ENCODE measurements at places on chromosomes 6 and 20.

DNA sequence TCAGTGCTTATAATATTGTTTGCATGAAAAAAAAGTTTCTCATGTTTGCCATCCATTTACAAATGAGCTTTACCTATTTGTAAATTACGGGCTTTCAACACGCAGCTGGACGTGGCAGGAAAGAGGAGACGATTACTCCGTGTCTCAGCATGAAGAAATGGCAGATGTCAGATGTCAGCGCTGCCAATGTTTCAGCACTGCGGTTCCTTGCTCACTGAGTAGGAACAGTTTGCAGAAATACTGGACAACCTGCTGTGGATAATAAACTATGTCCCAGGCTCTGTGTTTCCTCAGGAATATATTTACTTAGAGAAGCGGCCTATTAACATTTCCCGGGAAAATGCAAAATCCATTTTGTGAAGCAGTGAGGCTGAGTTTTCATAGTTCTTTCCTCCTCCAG lies 22.7 kb downstream of the RAMACL start:
- DNase-seq: peak; percentile 77

DNA sequence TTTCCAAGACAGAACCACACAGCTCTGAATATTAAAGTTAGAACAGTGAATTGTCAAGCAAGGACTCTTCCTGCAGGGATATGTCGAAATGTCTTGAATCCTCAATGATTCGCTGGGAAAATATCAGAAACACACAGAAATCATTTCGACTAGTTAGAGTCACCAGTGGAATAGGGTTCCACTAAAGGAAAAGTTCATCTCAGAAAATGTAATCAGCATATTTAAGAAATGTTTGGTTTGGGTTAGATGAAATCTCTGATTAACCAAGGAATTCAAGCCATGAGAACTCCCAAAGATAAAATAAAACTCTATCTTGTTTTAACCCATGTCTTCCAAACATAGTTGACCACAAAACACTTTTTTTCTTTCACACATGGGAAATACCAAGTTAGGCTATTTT lies 621.0 kb upstream of the NRSN1 start:
- DNase-seq: no peak

DNA sequence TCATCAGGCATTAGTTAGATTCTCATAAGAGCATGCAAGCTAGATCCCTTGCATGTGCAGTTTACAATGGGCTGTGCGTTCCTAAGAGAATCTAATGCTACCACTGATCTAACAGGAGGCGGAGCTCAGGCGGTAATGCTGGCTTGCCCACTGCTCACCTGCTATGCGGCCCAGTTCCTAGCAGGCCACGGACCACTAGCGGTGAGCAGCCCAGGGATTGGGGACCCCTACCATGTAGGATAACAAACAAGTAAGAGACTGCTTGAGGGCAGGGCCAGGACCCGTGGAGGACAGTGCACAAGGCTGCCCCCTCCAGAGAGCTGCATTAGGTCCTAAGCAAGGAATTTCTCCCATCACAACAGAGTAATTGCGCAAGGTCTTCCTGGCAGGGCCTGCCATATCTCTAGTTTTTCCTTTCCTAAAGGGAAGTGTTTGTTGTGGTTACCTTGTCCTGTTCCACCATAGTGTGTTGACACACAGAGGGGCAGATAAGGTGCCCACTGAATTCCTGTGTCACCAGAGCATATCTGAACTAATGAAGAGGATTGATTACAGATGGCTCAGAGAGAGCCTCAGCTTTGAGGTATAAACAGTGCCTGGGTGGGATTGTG lies 58.0 kb downstream of the PACRG start:
- DNase-seq: no peak

- DNase-seq: no peak
These were observed 48.4 kb upstream of the DEFB112 start for GRCh38 chr6:50097966-50098640.

GRCh38 chr6:37038292-37039198 lies 33.1 kb downstream of the FGD2 start:
- peak; percentile 59 for DNase-seq

- no peak for DNase-seq
These were observed 168.0 kb upstream of the CHD6 start for GRCh38 chr20:41786158-41786557.

GRCh38 chr20:2331901-2332565 lies 36.2 kb downstream of the TGM3 start:
- DNase-seq: no peak

GRCh38 chr20:20331156-20331555 lies 36.7 kb upstream of the INSM1 start:
- DNase-seq: no peak

- DNase-seq: no peak
These were observed 37.7 kb upstream of the DEFB112 start for GRCh38 chr6:50087231-50087954.

DNA sequence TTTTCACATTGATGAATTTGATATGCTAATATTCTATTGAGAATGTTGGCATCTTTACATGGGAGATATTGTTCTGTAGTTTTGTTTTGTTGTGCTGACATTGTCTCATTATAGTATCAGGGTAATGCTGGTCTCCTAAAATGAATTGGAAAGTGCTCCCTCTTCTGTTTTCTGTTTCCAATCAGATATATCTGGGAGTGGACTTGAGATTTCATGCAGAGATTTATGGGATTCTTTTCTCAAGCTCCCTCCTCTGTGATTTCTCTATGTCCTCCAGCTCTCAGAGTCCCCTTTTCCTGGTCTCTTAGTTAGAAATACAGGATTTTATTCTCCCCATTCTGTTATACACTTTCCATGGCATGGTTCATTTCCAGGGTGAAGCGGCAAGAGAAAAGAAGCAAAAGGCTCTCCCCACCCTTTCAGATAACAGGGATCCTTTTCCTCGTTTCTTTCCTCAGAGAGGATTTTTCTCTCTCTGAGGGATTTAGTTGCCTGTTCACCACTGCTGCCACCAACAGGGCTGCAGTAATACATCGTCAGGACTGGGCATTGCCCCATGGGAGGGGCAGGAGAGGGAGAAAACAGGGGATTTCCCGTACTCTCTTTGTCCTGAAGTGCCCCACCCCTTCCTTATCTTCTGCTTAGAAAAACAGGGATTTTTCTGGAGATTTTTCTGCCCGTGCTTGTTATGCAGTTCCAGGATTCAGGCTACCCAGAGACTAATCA lies 59.3 kb upstream of the STMND1 start:
- no peak for DNase-seq

- no peak for DNase-seq
These were observed 11.5 kb upstream of the DACT2 start for GRCh38 chr6:168331058-168331457.

DNA sequence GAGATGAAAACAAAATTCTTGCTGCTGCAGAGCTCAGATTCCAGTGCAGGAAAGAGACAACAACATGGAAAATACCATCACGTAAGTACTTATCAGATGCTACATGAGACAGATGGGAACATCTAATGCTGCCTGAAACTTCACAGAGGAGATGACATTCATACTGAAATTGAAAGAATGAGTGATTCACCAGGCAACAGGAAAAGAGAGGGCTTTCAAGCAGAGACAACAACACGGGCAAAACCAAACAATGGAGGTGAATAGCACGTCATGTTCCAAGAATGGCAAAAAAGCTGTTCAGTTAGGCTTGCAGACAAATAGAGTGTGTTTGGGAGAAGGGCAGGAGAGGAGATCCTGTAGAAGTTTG lies 39.3 kb downstream of the GTF2H5 start:
- DNase-seq: no peak

- no peak for DNase-seq
These were observed 223.9 kb upstream of the TAB2 start for GRCh38 chr6:149093643-149094042.

Data from NCI-H2171 treated with DMSO at 0.1 percent for 48 hours (cell line).